ENCODE measurements at places on chromosomes 2 and 18.

- no peak for DNase-seq
Observed at GRCh38 chr2:164899121-164899520, 56.2 kb downstream of the SLC38A11 start.

GRCh38 chr2:172864182-172864581 is 128.5 kb downstream of the RAPGEF4 start:
- DNase-seq = no peak

GRCh38 chr2:28234807-28235206 is 157.9 kb upstream of the FOSL2 start:
- no peak for DNase-seq

DNA sequence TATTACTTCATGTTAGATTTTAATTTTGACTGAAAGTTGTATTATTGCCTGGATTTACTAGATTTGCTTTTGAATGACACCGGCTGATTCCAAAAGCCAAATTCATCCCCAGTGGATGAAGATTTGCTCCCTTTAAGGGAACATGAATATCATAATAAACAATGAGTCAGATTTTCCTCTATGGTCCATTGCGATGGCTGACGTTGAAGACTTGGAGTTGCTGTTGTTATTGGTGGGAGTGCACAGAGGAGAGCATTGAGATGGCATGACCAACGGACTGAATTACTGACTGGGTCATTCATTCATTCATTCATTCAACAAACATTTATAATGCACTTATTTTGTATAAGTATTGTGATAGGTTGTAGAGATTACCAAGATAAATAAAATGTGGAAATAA is 33.4 kb upstream of the LYPD1 start:
- DNase-seq = no peak

DNA sequence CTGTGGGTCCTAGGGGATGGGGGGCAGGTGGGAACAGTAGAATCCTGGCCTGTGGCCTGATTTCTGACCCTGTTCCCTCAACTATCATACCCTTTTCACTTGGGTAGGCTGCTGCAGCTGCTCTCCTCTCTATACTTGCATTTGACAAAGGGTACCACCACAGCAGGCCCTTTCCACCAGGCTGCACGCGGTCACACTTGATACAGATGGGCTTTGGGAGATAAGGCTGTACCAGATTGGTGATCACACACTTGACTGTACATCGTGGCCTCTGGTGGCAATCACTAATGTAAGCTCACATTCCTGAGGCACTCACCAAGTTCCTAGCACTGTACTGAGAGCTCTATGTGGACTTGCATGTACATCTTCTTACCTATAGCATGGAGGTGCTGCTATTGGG is 1.6 kb upstream of the RALB start:
- DNase-seq = no peak

DNA sequence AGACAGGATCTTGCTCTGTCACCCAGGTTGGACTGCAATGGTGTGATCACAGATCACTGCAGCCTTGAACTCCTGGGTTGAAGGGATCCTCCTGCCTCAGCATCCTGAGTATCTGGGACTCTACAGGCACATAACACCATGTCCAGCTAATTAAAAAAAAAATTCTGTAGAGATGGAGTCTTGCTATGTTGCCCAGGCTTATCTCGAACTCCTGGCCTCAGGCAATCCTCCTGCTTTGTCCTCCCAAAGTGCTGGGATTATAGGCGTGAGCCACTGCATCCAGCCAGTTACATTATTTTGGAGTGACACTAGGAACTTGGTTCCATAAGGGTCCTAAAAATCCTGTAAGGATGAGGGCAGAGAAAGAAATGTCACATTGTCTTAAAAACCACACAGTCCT is 89.1 kb upstream of the ZFP36L2 start:
- no peak for DNase-seq

DNA sequence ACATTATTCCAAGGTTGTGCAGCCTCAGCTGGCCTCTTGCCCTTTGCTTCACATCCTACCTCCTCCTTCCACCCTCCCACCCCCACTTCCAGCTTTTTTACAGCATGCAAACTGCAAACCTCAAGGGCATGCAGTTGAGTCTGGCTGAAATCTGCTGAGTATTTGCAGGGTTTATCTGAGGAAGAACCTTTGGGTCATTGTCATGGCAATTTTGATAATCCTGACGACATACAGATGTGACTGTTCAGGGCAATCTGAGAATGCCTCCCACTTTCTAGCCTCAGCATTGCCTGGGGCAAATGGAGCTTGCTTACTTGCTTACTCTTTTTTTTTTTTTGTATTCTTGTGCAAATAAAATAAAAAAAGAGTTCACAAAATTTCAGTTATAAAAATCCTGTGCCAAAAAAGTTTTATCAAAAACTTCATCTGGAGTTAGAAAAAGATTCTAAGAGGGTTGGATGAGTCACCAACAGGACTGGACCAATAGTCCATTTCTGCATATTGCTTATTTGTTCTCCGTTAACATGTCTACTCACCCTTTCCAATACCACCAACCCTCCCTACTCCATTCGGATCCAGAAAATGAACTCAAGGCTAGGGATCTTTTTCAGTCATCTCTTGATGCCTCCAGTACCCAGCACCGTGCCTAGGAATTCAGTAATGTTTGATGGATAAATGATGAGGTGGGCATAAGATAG is 23.6 kb upstream of the LHCGR start:
- no peak for DNase-seq

GRCh38 chr2:202317080-202317857 is 51.7 kb downstream of the NOP58 start:
- no peak for DNase-seq

- no peak for DNase-seq
Observed at GRCh38 chr2:9364791-9365497, 58.4 kb downstream of the ITGB1BP1 start.

DNA sequence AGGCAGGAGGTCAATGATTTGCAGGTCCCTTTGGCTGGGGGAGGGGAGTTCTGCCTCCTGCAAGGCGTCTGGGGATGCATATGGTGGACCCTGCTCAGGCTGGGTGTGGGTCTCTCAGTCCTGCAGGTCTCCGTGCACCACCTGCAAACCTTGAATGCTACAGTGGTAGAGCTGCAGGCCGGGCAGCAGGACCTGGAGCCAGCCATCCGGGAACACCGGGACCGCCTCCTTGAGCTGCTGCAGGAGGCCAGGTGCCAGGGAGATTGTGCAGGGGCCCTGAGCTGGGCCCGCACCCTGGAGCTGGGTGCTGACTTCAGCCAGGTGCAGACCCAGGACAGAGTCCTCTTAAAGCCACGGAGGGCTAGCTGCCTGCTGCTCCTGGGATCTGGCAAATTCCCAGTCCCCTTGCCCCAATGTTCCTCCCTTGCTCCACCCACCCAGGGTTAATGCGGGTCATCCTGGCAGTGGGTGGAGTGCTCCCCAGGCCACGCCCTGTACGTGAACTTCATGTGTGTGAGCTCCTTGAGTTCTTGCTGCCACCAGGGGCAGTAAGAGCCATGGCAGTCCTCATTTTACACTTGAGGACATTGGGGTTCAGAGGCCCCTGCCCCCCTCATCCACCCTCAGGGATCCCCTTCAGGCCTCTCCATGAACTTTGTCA is 3.1 kb downstream of the PROM2 start:
- DNase-seq = no peak

DNA sequence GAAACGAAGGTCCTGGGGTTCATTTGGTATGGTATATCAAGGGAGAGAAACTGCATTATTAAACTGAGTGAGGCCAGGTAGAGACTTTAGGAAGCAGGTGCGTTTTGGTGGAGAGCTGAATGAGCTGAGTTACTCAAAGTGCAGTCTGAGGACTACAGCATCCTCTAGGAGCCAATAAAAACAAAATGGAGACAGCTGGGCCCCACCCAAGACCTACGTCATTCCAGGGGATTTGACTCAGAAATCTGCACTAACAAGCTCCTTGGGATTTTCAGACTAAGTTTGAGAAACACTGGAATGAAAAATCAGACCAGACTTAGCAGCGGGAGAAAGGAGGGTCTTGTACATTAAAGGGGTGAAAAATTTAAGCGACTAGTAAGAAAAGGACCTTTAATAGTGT is 131.5 kb downstream of the UXS1 start:
- DNase-seq = no peak

- DNase-seq = no peak
Observed at GRCh38 chr2:72917138-72917876, at the start of gene EMX1. TSS of gene EMX1 (plus strand) at chr2:72917519. CDS start at chr2:72917853, 334 bp downstream.

DNA sequence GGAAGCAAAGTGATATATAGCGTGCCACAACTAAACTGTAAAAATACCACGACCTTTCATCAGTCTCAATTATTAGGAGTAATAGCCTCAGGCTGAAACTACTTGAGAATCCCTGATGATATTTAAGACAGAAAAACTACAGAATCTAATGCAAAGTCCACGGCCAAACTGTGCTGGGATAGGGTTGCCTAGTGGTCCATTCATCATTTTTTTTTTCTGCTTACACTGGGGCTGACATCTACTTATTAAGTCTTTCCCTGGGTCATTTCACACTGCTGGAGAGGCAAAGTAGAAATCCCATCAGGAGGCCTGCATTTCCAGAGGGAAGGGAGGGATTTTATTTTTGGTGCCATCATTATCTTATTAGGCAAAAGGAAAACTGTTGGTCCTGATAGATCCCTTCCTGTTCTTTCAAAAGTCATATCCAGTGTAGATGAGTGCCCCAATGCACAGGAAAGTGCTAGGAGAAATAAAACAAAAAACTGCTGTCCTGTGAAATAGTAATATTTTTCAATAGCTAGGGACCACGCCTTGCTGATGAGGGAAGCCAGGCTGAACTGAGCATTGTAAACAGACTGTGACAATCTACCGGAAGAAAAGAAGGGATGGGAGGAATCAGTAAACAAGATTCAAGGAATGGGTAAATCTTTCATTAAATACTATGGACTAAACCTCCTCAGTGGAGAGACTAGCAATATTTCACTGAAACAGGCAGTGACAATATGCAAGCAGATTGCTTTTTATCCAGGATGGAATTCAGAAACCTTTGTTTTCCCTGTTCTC is 644.3 kb downstream of the IRS1 start:
- no peak for DNase-seq

DNA sequence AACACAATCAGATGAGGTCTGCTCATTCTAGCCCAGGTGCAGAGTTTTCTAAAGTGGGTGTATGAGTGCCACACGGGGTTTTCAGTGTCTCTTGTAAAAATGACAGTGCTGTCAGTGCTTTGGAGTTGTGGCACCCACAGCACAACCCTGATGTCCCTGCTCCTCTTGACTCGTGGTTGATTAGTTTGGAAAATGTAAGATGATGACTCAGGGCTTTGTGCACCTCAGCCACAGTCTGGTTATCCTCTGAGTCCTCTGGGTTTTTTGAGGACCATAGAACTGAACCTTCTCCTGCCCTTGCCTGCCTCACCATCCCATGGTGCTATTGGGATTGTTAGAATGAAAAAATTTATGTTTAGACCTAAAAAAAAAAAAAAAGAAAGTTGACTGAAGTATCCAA is 105.6 kb downstream of the MYO1B start:
- no peak for DNase-seq

DNA sequence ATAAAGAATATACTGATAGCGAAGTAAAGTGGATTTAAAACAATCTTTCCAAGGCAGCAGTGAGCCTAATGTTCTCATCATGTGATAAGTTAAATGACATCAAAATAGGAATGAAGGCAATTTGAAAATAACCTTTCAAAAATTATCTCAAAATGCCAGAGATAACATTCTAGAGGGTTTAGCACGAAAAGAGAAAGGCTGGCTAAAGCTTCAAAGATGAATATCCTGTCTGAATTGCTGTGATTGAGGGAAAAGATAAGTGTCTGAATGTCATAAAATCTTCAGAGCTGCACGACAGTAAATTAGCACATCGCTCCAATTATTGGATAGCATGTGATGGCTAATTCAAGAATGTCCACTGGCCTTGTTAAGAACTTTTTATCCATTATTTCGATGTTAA is 159.3 kb downstream of the PID1 start:
- DNase-seq = no peak

DNA sequence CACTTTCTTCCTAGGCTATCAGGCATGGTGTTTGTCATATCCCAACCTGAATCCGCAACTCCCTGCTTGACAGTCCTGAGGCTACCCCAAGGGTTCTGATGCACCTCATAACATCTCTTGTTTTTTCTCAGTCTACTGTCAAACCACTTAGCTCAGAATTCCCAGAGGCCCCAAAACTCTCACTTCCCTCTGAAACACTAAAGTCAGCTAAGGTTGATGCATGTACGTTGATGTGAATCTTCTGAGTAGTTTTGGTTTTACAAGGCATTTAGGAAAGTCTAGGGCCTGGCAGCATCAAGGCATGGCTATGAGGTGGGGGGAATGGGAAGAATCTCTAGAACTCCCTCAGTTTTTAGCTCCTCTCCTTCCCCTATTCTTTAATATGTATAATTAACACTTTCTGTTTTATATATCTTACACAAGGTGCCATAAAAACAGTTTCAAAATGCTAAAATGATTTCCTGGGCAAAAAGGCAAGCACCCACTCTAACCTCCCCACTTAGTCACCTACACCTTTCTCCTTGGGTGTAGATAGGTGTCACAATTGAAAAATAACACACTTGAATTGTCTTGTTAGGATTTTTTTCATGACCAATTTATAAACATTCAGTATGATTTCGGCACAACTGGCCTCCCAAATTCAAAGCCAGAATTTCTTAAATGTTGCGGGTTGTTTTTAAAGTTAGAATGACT is 71.4 kb upstream of the TANK start:
- no peak for DNase-seq

DNA sequence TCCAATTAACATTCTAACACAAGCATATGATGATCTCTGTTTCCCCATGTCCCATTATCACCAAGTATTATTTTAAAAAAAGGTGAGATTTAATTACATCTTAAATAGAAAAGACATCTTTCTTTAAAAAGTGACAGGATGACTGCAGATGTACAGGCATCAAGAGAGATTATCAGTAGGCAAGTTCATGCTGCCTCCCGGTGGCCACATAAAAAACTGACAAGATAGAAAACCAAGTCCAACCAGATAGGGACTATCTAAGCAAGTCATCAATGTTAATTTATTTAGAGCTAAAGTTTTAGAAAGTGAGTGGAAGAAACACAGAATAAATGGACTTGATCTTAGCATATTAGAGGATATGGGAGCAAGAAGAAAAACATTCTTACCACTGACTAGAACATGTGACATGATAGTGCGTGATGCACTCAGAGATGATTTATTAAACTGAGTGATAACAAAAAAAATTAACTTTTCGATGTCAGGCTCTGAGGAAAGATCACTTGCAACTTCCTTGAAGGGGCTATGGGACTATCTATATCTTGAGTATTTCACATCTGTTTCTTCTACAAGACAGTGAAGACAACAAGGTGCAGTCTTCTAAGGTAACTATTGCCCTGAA is 5.4 kb upstream of the TDRD15 start:
- DNase-seq = no peak

- DNase-seq = no peak
Observed at GRCh38 chr2:122081751-122082150, 326.3 kb downstream of the TSN start.
